ENCODE measurements at places on chromosomes 1 and 21. TPM values are rescaled to one million over a fixed set of nuclear protein-coding genes. Genes with fewer than 3 reads are reported as not detected.

DNA sequence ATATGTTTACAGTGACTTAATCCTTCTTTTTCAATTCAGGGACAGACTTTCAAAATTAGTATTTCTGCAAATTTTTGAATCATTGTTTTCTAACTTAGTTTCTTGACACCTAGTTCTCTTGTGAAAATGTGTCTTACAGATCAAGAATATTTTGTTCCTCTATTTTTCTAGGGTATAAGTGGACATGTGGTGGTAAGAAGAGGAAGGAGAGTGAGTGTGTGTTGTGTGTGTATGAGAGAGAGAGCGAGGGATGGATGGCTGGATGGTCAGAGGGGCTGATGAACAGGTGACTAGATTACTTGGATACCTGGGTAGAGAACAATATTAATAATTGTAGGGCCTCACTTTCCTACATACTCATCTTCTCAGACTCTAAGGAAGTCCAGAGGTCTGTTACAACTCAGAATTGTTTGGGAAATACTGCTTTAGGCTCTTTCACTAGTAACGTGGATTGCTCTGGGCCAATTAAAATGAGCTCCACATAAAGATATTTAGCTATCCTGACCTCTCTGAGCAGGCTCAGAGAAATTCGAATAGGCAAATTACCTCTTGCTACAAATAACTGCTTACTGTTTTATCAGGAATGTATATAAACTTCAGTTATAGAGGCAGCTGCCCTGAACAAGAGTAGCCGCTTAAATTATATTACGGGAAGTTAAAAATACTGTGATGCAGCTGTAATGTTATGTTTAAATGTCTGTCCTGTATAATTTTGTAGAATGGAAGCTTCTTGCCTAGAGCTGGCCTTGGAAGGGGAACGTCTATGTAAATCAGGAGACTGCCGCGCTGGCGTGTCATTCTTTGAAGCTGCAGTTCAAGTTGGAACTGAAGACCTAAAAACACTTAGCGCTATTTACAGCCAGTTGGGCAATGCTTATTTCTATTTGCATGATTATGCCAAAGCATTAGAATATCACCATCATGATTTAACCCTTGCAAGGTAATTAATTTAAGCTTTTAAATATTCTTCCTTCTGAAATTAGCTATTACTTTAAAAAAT lies 19.7 kb downstream of the GPSM2 start:
- no peak for DNase-seq

- DNase-seq = no peak
Observed at GRCh38 chr1:89047734-89048133, 17.3 kb downstream of the GBP1 start.

- DNase-seq = no peak
Observed at GRCh38 chr21:29450058-29450457, 151.3 kb downstream of the BACH1 start.

GRCh38 chr1:242764161-242764560 lies 239.7 kb upstream of the PLD5 start:
- no peak for DNase-seq

GRCh38 chr21:41865002-41865777 lies 14.0 kb downstream of the PRDM15 start:
- DNase-seq = no peak

The ENSA gene
- 112 TPM for polyA plus RNA-seq

Data from forelimb muscle (tissue), 1 donor.